NCI-H1436 (cell line): ENCODE measurements at places on chromosomes 4 and X.

DNA sequence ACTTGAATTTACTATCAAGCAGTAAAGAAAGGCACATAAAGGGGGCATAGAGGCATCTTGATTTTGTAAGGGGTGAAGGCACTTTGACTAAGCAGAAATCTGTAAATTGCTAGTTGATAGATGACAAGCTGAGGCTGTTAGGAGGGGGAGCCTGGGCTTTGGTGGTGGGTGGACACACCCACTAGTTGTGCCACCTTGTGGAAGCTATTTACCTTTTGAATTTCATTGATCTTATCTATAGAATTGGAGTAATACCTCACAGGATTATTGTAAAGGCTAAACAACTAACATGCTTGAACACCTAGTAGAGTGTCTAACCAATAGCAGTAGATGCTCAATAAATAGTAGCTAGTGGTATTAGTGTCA, 142.8 kb upstream of the KCNIP4 start:
- no peak for DNase-seq

DNA sequence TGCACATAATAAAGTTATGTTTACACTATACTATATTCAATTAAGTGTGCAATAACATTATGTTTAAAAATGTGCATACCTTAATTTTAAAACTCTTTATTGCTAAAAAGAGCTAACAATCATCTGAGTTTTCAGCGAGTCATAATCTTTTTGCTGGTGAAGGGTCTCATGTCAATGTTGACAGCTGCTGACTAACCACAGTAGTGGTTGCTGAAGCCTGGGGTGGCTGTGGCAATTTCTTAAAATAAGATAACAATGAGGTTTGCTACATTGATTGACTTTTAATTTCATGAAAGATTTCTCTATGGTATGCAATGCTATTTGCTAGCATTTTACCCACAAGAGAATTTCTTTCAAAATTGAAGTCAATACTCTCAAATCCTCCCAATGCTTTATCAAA, 58.6 kb downstream of the C4orf46 start:
- DNase-seq: no peak

DNA sequence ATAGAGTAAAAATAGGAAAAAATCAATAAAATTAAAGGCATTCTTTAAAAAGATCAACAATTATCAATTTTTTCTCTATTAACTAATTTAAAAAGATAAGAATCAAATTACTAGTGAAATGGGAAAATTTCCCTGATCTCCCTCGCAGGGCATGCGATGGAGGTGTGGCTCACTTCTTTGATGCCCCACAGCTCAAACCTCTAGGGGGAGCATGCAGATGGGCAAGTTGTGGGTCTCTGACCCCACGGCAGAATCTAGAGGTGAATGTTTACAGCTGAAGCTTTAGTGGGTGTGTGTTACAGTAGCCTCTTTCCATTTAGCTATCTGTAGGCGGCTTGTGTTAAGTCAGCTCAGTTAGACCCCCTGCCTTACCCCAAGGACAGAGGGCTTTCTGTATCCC, 1348.8 kb downstream of the PCDH18 start:
- DNase-seq: no peak

GRCh38 chr4:165662341-165662740, 210.7 kb upstream of the TLL1 start:
- DNase-seq: no peak
